ENCODE measurements at places on chromosomes 11 and 22.

DNA sequence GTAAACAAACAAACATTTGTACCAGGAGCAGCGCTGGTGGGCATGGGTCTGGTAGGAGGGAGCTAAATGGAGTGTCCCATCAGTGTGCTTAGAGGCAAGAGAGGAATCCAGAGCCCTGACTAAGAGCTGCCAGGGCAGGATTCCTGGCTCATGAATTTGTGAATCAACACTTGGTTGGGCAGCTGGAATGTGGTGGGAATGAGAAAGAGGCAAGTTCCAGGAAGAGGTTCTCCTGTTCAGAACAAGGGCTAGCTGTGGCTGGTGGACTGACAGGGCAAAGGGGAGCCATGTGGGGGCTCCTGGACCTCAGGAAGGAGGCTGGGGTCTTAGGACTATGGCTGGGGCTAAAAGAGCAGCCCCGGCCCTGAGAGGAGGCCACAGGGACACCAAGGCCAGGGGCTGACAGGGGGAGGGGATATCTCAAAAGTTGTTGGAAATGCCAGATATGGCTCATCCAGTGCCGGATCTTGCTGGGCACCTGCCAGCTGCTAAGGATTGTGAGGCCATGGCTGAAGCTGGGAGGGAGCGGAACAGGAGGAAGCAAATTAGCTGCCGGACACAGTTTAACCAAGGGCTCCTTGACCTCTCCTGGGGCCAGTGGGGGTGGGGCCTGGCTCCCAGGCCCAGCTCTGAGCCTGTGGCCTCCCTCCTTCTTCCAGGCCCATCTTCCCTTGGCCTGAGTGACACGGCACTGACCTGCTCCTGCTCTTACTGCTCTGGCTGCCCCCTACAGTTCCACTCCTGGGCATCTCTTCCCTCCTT, 14.6 kb upstream of the P2RY6 start:
- peak; percentile 98 for DNase-seq

DNA sequence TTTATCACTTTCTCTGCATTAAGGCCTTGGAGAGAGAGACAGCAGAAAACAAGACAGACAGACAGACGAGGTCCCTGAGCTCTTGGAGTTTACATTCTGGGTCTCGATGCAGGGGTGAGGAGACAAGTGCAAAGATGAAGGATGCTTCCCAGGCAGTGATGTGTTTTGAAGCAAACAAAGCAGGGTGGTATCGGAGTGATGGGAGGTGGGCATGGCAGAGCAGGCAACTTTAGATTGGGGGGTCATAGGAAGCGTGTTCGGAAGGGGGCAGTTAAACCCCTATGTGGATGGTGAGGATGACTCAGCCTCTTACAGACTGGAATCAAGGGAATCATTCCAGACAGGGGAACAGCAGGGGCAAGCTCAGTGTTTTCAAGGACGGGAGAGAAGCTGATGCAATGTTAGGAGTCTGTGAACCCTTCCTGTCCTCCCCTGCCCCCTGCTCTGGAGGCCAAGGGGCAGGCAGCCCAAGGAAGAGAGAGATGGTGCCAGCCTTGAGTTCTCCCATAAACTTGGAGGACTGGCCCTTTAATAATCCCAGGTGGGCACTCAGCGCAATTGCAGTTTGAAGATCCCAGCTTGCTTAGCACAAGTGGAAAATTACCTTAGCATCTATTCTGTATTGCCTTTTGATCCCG, 180.2 kb downstream of the CHST1 start:
- no peak for DNase-seq

DNA sequence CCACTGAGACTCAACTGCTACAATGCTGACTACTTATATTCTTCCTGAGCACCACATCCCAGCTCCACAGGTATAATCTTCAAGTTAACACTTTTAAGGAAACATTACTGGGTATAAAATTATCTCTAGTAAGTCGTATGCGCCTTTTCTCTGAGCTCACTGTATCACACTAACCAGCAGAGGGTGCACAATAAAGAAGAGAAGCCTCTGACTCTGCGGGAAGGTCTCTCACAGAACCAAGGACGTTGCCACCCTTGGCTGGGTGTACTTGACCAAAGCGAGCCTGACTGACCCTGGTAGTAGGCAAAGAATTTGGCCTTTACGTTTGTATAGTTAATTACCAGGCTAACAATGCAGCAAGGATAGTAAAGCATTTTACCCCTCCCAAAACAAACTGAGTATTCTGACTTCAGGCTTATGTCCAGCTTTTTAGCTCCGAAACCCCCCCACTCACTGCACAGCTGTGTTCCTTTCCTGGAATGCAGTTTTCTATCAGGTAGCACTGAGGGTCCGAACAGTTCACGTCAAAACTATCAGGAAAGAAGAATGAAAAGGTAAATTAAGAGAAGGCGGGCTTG, at the start of gene BTBD18:
Gene BTBD18 (minus strand): TSS at position 144 of the 578 bp plus-strand sequence. CDS start 631 bp downstream, outside the sequence.
- peak; percentile 57 for DNase-seq

DNA sequence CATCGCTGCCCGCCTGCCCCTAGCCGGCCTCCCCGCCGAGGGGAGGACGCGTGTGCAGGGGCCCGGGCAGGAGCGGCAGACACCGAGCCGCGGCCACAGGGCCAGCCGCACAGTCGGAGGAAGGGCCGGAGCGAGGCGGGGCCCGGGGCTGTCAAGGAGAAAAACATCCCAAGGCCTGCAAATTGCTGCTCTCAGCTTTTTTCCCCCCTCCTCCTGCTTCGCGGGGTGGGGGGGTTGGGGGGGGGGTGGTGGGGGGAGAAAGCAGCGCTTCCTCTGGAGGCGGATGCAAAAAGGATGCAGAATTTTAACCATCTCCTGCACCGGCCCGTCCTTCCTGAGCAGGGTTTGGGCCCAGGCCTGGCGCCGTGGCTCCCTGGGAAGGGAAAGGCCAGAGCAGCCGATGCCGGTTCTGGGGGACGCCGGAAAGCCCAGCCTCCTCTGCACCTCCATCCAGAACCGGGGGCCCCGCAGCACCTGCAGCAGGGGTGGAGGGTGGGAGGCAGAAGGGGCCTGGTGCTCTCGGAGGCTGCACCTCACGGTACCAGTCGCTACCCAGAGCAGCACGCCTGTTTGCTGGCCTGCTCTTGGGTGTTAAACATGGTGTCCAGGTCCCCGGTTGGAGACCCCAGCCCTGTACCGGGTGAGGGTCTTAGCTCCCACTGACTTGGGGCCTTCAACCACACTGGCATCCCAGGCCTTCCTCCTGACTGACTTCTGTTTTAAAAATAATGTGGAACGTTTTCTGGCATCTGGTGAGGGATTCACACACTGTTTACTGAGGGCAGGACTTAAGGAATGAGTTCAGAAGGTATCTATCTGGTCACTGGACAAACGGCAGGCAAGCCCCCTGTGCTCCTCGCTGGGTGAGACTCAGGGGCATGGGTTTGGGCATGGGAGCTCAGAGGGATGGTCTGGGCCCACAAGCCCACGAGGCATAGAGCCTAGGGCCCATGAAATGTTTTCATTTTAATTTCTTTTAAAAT, 77.4 kb upstream of the WNT7B start:
- DNase-seq, result peak; percentile 89

GRCh38 chr11:20364341-20364792, 853 bp downstream of the HTATIP2 start:
- DNase-seq, result no peak

DNA sequence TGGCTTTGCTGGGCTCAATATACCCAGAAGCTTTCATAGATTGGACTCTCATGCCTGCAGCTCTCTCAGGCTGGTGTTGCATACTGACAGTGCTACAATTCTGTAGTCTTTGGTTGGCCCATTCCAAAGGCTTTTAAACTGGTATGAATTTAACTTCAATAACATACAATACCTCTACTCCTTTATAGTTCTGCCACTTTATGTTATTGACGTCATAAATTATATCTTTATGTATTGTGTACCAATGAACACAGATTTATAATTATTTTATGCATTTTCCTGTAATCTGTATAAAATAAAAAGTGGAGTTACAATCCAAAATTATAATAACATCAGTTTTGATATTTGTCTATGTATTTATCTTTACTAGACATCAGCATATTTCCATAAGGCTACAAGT, 16.2 kb downstream of the PATE2 start:
- no peak for DNase-seq

GRCh38 chr22:49502126-49502826, 325.4 kb downstream of the BRD1 start:
- DNase-seq, result no peak
